Kidney (tissue), 22 donors: ENCODE measurements at places on chromosomes 1 and 21. TPM values are rescaled to one million over a fixed set of nuclear protein-coding genes. Genes with fewer than 3 reads are reported as not detected.

GRCh38 chr1:91428182-91428798, 23.7 kb upstream of the HFM1 start:
- H3K4me3 ChIP-seq = no peak overlapping the region
- DNase-seq = no peak
- no peak overlapping the region for H3K27ac ChIP-seq
- no peaks in the 10 kb centered on the region for H3K36me3 ChIP-seq
- H3K4me1 ChIP-seq = no peaks in the 10 kb centered on the region
- no peaks in the 10 kb centered on the region for H3K27me3 ChIP-seq

DNA sequence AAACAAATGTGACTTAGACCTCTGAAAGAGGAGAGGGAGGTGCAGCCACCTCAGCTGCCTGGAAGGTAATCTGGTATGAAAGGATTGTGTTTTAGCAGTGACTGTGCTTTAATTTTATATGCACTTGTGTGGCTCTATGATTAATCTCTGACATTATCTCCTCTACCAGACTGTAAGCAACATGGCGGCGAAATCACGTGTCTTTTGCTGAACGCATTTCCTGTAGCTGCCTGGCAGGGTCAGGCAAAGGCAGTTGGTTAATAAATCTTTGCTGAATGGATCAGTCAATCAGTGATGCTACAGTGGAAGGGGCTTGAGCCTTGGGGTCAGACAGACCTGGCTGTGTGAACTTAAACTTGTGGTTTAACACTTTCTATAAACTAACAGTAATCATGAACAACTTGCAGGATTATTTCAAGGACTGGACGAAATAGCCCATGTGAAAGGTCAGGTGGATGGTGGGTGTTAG, 96.9 kb downstream of the ADSS2 start:
- H3K4me1 ChIP-seq = no peaks in the 10 kb centered on the region
- no peak overlapping the region for H3K27ac ChIP-seq
- H3K36me3 ChIP-seq = no peaks in the 10 kb centered on the region
- DNase-seq = no peak
- no peak overlapping the region for H3K4me3 ChIP-seq

DNA sequence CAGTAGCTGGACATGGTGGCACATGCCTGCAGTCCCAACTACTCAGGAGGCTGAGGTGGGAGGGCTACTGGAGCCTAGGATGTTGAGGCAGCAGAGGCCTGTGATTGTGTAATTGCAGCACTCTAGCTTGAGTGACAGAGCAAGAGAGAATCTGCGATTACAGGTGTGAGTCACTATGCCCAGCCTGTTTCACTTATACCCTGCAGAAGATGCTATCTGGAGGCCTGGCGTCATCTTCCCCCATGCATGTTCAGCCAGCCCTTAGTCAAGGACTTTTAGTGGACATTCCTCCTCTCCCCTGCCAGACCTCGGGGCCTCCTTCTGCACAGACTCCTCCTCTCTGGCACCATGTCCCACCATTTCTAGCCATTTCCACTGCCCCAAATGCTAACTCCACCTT, 36.3 kb upstream of the RCC2 start:
- peak overlapping the region; percentile 67 for H3K27ac ChIP-seq
- H3K4me3 ChIP-seq = no peak overlapping the region
- H3K36me3 ChIP-seq = no peaks in the 10 kb centered on the region
- H3K27me3 ChIP-seq = no peaks in the 10 kb centered on the region
- H3K4me1 ChIP-seq = no peaks in the 10 kb centered on the region

DNA sequence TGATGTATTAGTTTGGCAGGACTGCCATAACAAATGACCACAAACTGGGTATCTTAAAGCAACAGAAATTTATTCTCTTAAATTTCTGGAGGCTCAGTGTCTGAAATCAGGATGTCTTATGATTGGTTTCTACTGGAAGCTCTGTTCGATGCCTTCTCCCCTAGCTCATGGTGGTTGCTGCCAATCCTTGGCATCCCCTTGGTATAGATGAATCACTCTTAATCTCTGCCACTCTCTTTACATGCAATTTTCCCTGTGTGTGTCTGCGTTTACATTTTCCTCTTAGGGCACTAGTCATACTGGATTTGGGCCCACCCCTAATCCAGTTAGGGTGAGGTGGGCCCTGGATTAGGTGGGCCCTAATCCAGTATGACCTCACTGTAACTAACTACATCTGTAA, 54.7 kb upstream of the MPC2 start:
- no peak overlapping the region for H3K27ac ChIP-seq
- H3K27me3 ChIP-seq = no peaks in the 10 kb centered on the region
- no peaks in the 10 kb centered on the region for H3K36me3 ChIP-seq
- no peaks in the 10 kb centered on the region for H3K4me1 ChIP-seq
- H3K4me3 ChIP-seq = no peak overlapping the region

GRCh38 chr1:217274416-217274815, 356.5 kb downstream of the GPATCH2 start:
- H3K4me1 ChIP-seq = no peaks in the 10 kb centered on the region
- H3K27me3 ChIP-seq = no peaks in the 10 kb centered on the region
- no peaks in the 10 kb centered on the region for H3K36me3 ChIP-seq

DNASE2B gene
- total RNA-seq = not detected

SPATA46 gene
- not detected for total RNA-seq

KCNE2 gene
- not detected for total RNA-seq

HRNR gene
- not detected for total RNA-seq

FAM229A gene
- total RNA-seq = 9.7 TPM

SYPL2 gene
- total RNA-seq = 6.7 TPM
